ENCODE measurements at places on chromosomes 4 and X.
A peak's percentile ranks its signal among the peaks of the same experiment; 100 is the strongest.

DNA sequence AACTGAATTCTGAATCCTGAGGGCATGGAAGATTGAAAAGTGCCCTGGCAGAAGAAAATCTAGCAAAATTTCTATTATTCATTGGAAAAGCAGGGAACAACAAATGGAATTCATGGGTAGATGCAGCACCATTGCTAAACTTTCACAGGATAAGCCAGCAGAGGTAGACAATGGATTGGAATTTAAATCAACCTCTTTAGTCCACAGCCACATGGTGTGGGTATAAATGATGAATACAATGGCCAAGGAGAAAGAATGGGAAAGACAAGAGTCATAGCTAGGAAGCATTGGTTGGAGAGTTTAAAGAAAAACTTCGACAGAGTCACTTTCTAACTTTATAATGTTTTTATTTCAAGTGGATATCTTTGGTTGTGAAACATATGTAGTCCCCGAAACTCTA, 332.8 kb upstream of the PUDP start:
- no peak for DNase-seq

DNA sequence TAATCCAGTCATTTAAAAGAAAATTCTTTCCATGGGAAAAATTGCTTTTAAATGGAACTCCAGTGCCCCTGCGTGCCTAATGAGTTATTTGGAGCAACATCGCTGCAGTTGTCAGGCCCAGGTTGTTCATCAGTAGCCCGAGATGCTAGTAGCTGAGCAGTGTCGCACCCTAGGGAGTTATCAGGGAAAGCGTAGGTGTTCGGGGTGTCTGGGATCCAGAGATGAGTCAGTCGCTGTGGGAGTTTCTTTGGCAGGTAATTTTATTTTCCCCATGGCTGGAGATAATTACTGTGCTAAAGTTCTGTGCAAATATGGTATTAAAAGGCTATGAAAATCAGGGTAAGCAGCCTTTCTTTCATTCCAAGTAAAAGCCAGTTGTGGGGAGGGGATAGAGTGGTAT, 49.4 kb downstream of the ANXA3 start:
- peak; percentile 84 for DNase-seq

- no peak for DNase-seq
Measured at GRCh38 chr4:4948370-4948769, 70.9 kb downstream of the CYTL1 start.

DNA sequence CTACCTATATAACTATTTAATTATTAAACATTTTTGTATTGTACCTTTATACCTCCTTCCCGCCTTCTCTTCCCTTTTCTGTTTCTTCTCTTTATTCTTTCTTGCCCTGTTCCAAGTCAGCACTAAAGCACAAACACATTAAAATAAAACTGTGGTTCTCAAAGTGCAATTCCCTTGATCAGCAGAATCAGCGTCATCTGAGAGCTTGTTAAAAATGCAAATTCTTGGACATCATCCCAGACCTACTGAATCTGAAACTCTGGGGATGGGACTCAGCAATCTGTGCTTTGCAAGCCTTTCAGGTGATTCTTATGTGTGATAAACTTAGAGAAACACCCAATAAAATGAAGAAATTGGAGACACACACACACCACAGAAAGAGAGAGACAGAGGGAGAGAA, 178.4 kb upstream of the BMP3 start:
- no peak for DNase-seq

DNA sequence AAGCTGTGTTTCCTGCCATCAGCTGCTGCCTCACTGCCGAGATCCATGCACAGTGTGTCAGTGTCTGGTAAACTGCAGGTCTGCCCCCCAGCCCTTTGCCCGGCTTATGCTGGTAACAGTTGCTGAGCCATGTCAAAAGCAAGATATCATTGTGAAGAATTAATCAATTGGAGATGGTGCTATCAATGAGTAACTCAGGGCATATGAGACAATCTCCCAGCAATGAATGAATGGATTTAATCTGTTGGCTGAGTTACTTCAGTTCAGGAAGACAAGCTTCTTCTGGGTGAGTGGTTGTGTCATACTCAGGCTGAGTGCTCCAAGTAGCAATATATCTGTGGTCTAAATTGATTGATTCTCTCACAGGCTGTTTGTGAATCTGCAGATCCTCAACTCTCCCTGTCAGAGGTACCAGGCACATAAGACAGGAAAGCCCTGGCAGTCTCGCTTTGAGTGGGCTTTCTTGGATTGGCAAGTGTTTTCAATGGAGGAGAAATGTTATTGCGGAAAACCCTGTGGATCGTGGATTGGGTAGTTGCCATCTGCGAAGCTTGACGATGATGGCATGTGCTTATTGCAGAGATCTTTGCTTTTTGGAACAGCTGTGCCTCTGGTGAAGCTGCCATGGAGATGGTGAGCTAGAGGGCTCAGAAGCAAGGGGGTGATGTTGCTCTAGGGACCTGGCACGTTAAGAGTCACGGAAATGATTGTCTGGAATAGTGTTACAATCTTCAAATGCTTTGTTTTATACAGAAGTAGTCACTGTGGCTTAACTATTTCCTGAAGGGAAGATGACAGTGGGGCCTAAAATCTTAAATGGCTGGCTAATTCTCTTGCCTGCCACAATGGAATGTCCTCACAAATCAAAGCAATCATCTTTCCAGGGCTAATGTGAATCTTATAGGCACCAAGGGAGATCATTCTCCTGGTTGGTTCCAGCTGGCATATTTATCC, 147.6 kb upstream of the TBC1D9 start:
- DNase-seq = no peak

- no peak for DNase-seq
Measured at GRCh38 chr4:114601304-114602052, 2.9 kb downstream of the UGT8 start.

GRCh38 chr4:38150766-38151165, 190.6 kb downstream of the PTTG2 start:
- DNase-seq = no peak

DNA sequence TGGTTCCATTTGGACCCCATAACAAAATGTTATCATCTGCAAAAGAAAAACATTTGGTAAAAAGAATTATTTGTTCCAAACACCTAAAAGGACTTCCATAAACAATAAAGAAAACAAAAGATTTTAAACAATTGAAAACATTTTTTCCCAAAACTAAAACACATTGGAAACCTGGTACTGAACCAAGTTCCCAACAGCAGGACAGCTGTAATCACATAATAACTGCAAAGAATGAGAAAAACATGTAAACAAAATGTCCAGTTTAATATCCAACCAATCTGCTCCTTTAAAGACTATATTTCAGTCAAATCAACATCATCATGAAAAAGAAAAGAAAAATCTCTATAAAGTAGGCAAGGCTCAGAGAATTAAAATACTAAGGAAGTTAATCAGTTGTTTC, 36.3 kb downstream of the PRDM5 start:
- no peak for DNase-seq

DNA sequence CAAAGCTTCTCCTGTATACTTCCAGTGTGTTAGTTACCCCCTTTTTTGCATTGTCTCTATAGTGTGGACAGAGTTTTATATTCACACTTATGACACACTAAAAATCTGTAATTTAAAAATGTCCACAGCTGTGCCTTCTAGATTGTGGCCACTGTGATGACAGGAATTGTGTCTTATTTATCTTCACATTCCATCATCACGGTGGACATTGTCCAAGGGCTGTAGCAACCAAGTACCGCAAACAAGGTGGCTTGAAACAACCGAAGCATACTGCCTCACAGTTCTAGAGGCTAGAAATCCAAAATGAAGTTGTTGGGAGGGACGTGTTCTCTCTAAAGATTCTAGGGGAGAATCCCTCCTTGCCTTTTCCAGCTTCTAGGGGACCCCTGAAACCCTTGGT, 32.3 kb downstream of the CHRNA9 start:
- DNase-seq = no peak

DNA sequence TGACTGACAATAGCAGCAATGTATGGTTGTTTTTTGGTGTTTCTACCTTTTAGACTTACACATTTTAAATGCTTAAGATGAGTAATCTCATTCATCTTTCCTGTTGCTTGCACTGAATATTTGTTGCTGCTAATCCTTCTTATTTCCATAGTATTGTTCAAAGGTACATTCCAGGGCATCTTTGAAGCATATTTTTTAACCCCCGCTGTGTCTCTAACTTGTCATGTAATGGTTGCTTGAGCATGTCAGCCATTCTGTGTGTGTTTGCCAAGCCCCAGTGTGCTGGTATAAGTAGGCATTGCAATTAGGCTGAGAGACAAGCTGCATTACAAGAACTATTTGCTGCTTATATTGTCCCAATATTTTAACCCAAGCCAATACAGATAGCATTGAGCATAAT, 87.9 kb downstream of the IL1RAPL1 start:
- DNase-seq = no peak

GRCh38 chr4:118417325-118417724, 64.5 kb upstream of the PRSS12 start:
- DNase-seq = no peak

GRCh38 chrX:41608244-41608643, 80.5 kb upstream of the GPR34 start:
- DNase-seq = no peak

DNA sequence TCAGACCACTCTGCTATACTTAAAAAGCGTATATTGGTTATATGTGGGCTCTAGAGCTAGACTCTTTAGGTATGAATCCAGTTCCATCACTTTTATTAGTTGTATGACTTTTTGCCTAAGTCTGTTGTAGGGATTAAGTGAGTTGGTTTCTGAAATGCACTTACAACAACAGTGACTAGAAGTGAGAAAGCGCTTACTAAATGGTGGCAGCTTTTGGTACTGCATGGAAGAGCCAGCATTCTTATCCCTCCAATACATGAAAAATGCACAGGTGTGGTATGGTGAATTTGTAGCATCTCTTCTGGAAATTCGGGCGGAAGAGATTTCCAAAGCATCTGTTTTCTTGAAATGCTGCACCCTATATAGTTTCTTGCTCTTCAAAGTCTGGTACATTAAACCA, 117.1 kb downstream of the SPANXA1 start:
- DNase-seq = no peak

DNA sequence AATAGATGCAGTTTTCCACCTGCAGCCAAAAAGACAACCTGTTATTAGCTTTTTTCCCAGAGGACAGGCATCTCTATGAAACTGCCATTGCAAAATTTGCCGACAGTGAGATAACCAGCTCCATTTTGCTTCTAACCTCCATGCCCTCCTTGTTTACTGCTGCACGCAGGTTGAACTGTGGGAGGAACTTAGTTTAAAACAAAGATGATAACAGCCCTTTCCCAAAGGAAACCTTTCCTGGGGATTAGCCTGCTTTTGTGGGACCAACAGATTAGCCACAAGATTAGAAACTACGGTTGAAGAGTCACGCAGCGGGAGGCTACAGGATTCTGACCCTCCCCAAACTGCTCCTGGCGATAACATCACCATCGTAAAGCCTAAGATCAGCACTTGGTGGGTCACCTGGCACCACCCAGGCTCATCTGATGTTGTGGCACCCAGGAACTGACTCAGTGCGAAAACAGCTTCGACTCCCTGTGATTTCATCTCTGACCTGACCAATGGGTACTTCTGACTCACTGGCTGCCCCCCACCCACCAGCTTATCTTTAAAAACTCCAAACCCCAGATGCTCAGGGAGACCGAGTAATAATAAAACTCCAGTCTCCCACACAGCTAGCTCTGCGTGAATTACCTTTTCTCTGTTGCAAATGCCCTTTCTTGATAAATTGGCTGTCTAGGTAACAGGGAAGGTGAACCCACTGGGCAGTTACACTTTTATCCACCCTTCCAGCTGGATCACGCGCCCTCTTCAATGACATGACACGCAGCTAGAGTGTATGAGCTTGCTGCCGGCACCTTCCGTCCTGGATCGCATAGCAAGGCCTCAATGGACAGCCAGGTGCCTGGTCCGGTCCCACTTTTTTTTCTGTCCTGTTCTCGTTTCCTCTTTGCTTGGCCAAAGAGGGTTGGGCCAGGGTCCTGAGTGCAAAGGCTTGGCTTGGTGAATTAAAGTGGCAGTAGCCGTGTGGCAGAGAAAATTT, 27.2 kb downstream of the NOP14 start:
- no peak for DNase-seq

Data from COR-L47 (cell line).